Ovary (tissue), 10 donors: ENCODE measurements at places on chromosomes 5 and 9. TPM values are rescaled to one million over a fixed set of nuclear protein-coding genes. Genes with fewer than 3 reads are reported as not detected.

- H3K27ac ChIP-seq: no peak overlapping the region
- DNase-seq: no peak
- no peak overlapping the region for H3K4me3 ChIP-seq
- peaks cover 27% of the 10 kb centered on the region for H3K4me1 ChIP-seq
- no peaks in the 10 kb centered on the region for H3K36me3 ChIP-seq
These were observed 39.6 kb upstream of the SYNPO start for GRCh38 chr5:150600616-150601490.

DNA sequence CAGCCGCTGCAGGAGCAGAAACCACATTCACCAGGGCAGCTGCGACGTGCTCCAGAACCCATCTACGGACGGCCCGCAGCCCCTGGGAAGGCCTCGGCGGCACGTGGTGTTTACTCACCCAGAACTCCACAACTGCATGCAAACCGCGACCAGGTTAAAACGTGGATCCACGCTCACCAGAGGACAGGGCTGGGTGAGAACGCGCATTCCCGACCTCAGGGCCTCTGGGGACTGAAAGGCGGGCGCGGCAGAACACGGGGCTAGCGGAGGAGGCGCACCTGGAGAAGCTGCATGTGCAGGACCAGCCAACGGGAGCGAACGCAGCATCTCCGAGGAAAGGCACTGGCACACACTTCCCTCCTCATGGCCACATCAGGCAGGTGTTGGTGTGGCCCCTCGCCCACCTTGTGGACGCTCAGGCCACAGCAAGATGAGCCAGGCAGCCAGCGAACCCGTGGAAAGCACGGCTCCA, 24.0 kb upstream of the CAMSAP1 start:
- H3K27ac ChIP-seq: no peak overlapping the region
- no peaks in the 10 kb centered on the region for H3K36me3 ChIP-seq
- no peaks in the 10 kb centered on the region for H3K27me3 ChIP-seq
- DNase-seq: no peak
- no peaks in the 10 kb centered on the region for H3K4me1 ChIP-seq

DNA sequence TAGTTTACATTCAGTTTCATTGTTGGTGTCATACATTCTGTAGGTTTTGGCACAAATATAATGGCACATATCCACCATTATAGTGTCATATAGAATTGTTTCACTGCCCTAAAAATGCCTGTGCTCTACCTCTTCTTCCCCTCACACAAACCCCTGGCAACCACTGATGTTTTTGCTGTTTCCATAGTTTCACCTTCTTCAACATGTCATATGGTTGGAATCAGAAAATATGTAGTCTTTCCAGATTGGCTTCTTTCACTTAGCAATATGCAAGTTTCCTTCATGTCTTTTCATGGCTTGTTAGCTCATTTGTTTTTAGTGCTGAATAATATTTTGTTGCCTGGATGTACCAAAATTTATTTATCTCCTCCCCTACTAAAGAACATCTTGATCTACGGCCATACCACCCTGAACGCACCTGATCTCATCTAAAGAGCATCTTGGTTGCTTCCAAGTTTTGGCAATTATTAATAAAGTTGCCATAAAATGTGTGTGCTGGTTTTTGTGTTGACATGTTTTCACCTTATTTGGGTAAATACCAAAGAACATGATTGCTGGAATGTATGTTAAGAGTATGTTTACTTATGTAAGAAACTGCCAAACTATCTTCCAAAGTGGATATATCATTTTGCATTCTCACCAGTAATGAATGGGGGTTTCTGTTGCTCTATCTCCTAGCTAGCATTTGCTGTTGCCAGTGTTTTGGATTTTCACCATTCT, 17.0 kb upstream of the CDK20 start:
- no peak for DNase-seq
- no peaks in the 10 kb centered on the region for H3K27me3 ChIP-seq
- no peak overlapping the region for H3K4me3 ChIP-seq
- H3K36me3 ChIP-seq: no peaks in the 10 kb centered on the region
- H3K27ac ChIP-seq: no peak overlapping the region

GRCh38 chr5:56669534-56670483, 145.5 kb upstream of the MAP3K1 start:
- no peak overlapping the region for H3K27ac ChIP-seq
- no peak overlapping the region for H3K4me3 ChIP-seq
- no peak for DNase-seq
- no peaks in the 10 kb centered on the region for H3K27me3 ChIP-seq
- H3K4me1 ChIP-seq: no peaks in the 10 kb centered on the region

- no peaks in the 10 kb centered on the region for H3K27me3 ChIP-seq
- peak overlapping the region; percentile 52 for H3K4me3 ChIP-seq
- H3K27ac ChIP-seq: no peak overlapping the region
- H3K36me3 ChIP-seq: no peaks in the 10 kb centered on the region
These were observed 819 bp downstream of the LSM11 start for GRCh38 chr5:157744051-157745011.

GRCh38 chr5:55222985-55223811, 3.9 kb downstream of the MCIDAS start:
- no peak overlapping the region for H3K4me3 ChIP-seq
- no peak for DNase-seq
- H3K4me1 ChIP-seq: peaks cover 7% of the 10 kb centered on the region
- no peaks in the 10 kb centered on the region for H3K36me3 ChIP-seq
- H3K27me3 ChIP-seq: peaks cover 2% of the 10 kb centered on the region

The NEUROG1 gene
- not detected for total RNA-seq

The PCDHGB7 gene
- 11.3 TPM for total RNA-seq

The CDC20B gene
- total RNA-seq: 10.7 TPM

The ADAMTS6 gene
- 4.9 TPM for total RNA-seq

The HNRNPH1 gene
- total RNA-seq: 513 TPM
